ENCODE measurements at places on chromosomes 2 and 18. TPM values are rescaled to one million over a fixed set of nuclear protein-coding genes. Genes with fewer than 3 reads are reported as not detected.

DNA sequence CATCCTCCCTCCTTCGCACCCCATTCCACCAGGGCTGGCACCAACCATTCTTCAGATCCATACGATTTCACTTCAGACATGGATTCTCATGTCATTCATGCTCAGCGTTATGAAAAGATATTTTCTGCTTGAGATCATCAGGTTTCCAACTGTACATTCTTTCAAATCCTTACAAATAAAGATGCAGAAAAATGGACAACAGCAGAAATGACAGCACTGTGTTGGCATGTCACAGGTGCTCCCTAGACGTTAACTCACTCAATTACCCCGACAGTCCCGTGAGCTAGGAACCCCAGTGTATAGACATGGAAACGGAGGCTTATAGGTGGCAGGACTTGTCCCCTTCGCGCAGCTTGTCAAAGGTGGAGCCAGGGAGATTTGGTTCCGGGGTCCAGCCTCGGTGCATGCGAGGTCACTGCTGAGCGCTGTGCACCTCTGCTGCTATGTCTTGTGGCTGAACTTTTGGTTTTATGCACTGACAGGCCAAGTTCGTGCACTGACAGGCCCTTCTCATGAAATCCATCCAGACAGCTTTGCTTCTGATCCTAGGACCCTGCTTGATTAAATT, 17.7 kb downstream of the FHL2 start:
- DNase-seq: no peak

GRCh38 chr2:218786133-218786532, 4.2 kb downstream of the CYP27A1 start:
- no peak for DNase-seq

GRCh38 chr2:29238497-29238896, 123.3 kb downstream of the CLIP4 start:
- peak; percentile 14 for DNase-seq

DNA sequence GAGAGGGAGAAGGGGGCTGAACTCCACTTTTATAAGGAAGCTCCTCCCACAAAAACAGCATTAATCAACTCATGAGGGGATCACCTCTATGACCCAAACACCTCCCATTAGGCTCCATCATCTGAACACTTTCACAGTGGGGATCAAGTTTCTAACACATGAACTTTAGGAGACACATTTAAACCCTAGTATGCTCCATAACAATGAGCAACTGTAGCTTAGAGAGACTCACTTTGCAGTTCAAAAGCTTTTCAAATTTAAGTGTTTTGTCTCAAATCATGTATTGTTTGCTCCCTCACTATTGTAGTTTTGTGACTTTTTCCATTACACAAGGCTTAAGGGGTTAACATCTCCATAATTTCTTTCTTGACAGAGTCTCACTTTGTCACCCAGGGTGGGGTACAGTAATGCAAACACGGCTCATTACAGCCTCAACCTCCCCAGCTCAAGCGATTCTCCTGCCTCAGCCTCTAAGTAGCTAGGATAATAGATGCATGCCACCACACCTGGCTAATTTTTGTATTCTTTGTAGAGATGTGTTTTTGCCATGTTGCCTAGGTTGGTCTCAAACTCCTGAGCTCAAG, 352.7 kb upstream of the CDH20 start:
- DNase-seq: no peak

DNA sequence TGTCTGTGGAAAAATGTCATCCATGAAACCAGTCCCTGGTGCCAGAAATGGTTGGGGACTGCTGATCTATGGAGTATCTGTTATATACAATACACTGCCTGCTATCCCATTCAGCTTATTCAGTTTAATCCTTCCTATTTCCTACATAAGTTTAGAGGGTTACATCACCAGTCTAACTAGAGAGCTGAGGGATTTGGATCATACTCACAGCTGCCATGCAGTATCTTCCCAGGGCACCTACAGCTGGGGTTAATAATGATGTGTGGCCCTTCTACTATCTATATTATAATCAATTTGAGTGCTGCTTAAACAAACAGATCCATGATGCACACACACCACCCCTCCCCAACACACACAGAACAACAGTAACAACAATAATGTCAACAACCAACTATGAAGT, 524.0 kb downstream of the LRRTM4 start:
- no peak for DNase-seq

DNA sequence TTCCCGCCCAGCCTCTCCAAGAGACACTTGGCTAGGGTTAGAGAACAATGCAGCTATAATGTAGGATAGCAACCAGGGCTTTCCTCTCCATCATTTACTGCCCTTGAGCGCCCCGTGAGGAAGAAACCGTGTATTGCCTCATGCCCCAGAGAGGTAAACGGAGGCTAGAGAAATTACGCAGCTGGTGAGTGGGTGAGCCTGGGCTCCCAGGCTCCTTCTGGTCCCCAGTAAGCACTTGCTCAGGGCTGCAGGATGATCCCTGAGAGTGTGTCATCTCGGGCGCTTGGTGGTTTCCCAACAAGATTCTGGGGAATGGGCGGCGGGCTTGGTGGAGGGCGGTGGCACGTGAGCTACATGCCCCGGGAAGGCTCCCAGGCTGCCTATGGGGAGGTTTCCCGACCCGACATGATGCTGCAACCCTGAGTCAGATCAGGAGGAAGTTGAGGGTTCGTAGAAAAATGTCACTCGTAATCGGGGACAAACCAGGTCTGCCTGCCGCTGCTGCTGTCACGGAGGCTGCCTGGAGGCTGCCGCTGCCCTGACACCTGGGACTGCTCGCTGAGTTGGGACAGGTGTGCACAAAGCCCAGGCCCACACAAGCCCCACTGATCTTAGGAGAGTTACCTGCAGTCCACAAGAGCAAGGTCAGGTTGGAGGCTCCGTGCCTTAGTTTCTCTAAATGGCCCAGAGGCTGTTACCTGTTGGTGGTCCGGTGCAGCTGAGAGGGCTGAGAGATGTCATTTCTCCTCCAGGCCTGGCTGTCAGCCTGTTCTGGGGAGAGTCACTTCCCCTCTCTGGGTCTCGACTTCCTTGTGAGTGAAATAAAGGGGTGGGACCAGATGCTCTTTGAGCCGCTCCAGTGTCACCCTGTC, at the start of gene GPR55:
TSS of gene GPR55 (minus strand) at position 773 of the 872 bp plus-strand sequence. CDS start 14,280 bp downstream, outside the sequence.
- DNase-seq: no peak

DNA sequence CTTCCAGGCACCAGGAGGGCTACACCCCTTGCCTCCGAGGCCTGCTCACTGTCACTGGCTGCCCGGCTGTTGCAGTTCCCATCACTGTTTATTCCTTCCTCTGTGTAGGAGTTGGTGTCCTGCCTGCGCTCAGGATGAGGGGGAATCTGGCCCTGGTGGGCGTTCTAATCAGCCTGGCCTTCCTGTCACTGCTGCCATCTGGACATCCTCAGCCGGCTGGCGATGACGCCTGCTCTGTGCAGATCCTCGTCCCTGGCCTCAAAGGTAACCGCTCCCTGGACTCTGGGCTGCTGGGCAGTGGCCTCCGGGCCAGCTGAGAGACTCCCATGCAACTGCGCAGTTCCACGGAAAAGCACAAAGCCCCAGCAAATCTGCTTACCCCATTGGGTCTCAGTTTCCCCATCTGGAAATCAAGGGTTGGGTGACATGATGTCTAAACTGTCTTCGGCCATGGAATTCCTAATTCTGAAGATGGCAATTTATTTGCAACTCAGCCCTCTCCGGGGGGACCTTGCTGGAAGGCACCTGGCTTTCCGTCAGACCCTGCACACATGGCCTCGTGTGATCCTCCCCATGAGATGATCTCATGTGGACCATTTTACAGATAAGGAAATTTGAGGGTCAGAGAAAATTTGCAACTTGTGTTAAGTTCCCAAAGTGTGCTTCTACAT, 9.4 kb downstream of the COLEC11 start:
- no peak for DNase-seq

DNA sequence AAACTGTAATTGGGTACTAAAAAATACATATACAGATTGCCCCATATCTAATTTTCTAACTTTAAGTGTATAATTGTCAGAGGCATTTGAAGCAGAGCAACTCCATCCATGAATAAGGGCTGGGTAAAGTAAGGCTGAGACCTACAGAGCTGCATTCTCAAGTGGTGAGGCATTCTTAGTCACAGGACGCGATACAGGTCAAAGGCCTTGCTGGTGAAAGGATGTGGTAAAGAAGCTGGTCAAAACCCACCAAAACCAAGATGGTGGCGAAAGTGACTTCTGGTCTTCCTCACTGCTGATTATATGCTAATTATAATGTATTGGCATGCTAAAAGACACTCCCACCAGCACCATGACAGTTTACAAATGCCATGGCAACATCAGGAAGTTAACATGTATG, 50.0 kb downstream of the SLC8A1 start:
- peak; percentile 31 for DNase-seq

DNA sequence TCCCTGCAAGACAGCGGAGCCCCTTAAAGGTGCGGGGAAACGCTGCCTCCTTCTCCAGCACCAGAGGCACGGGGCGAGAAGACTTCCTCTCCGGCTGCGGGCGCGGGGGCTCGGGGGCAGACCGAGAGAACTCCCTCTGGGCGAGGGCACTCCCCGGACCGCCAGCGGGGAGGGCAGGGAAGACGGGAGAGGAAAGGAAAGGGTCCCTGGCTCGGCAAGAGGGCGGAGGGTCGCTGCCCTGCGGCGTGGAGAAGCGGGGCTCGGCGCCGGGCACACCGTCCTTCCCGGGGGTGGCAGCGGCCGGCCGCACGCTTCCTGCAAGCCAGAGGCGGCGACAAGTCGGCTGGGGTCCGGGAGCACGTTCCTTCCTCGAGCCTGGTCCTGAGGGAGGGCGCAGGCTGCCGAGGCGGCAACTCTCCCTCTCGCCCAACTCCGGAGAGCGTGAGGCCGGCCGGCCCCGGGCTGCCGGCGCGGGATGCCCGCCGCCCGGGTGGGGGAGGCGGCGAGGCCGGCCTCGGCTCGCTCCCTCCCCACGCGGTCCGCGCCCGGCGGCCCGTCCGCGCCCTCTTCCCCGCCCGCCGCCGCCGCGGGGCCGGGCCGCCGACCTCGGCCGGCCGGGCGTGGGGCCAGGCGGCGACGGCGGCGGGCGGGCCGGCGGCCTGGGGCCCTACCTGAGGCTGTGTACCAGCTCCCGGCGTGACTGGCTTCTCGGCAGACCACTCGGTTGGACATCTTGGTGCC, 1.1 kb downstream of the MEMO1 start:
- peak; percentile 55 for DNase-seq

- no peak for DNase-seq
Measured at GRCh38 chr2:41736105-41736567, 311.7 kb upstream of the PKDCC start.

GRCh38 chr2:199603721-199604291, 146.1 kb upstream of the SATB2 start:
- no peak for DNase-seq

GRCh38 chr2:216878072-216878471, 18.2 kb upstream of the TNP1 start:
- no peak for DNase-seq

DNA sequence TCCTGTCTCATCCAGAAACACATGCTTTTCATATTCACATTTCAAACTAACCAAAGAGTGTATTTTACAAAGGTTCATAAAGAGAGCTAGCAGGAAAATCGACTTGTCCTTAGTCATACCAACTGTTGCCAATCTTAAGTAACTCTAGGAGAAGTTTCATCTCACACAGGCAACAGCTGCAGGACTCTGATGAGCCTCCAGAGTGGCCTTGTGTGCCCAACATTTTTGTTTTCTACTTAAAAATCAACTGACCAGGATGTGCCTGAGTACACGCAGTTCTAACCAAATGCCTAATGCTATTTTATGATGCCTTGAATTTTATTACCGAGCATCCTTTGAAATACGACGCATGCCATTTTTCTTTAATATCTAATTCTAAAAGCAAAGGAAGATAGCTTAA, 595.9 kb upstream of the LRRTM4 start:
- DNase-seq: no peak

DNA sequence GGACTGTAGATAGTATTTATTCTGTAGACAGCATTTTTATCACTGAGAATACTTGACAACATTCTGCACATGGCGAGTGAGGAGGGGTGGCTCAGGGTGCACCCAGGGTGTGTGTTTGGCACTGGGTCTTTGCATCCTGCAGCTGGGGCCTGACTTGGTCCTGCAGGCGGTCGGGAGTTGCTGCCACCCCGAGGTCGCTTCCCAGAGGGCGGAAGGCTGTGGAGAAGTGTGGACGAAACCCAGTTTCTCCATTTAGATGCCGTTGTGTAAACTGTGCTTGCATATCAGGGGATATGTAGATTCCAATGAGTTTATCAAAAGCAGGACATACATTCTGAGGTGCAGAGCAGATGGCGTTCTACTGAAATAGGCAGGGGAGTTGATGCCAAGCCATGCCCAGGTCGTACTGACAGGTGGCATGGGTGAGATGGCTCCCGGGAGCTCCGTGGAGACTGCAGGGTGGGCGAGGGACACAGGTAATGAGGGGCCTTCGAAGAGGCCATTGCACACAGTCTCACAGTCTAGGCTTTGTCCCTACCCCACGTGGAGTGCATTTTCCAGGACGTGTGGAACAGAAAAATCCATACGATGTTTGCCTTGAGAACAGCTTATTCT, 74.5 kb downstream of the RTP5 start:
- DNase-seq: no peak

GRCh38 chr18:35524226-35524625, 26.5 kb upstream of the INO80C start:
- DNase-seq: no peak

DNA sequence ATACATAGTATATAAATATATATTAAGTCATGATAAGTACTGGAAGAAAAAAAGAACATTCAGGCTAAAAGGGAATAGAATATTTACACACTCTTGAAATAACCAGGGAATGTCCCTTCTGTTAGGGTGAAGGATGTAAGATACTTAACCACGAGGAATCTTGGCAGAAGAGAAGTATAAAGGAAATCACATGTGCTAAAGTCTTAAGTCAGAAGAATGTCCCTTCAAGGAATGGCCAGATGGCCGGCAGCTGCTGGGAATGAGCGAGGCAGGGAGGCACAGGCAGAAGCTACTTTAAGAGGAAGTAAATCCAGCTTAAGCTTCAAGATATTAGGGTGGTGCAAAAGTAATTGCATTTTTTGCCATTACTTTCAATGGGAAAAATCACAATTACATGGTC, 5.5 kb downstream of the CCDC102B start:
- DNase-seq: no peak

- DNase-seq: no peak
Measured at GRCh38 chr18:57095884-57096283, 51.0 kb upstream of the BOD1L2 start.

DNA sequence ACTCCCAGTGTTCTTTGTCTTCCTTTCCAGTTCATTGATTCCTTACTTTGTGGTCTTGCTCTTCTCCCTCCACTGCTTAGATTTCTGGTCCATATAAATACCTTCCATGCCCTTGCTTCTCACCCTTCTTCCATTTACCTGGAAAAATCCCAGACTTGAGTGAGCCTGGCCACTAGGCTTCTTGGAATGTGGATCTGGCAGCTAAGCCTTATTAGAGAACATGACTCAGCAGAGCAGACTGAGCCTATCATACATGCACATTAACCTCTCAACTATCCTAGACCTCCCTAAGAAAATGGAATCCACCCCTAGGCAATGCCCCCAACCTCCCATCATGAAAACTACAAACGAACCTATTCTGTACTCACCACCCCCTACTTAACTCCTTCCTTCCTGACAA, 127.7 kb downstream of the RHBDD1 start:
- no peak for DNase-seq

GRCh38 chr2:199409759-199410529, 47.8 kb downstream of the SATB2 start:
- DNase-seq: no peak

DNAH7 gene
- under 0.01 TPM for total RNA-seq

MAT2A gene
- 92.7 TPM for total RNA-seq

AQP12A gene
- not detected for total RNA-seq

SKOR2 gene
- total RNA-seq: not detected

GAREM1 gene
- total RNA-seq: 2.9 TPM

ABCG8 gene
- total RNA-seq: not detected
